Prostate gland (tissue), 2 donors: ENCODE measurements at places on chromosomes 2 and 18.

DNA sequence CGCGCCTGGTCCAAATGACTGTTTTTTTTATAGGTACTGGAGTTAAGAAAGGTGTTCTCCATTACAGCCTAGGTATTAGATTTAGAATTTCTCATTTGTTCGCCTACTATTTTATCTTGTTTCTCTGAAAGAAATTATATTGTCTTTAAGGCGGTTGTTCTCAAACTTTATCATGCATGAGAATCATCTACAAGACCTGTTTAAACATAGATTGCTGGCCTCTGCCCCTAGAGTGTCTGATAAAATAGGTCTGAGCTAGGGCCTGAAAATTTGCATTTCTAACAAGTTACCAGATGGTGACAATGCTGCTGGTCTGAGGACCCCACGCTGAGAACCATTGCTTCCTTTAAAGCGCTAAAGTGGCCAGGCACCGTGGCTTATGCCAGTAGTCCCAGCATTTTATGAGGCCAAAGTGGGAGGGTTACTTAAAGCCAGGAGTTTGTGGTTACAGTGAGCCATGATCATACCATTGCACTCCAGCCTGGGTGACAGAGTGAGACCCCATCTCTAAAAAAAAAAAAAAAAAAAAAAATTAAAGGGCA, 34.0 kb upstream of the RNF138 start:
- no peak overlapping the region for H3K27ac ChIP-seq
- H3K27me3 ChIP-seq: no peaks in the 10 kb centered on the region
- no peaks in the 10 kb centered on the region for H3K36me3 ChIP-seq
- no peak for DNase-seq
- H3K4me3 ChIP-seq: no peak overlapping the region

GRCh38 chr18:48122376-48122775, 191.9 kb upstream of the SMAD2 start:
- no peak overlapping the region for H3K4me3 ChIP-seq
- no peak for DNase-seq
- H3K27me3 ChIP-seq: no peaks in the 10 kb centered on the region
- peaks cover 3% of the 10 kb centered on the region for H3K4me1 ChIP-seq
- H3K27ac ChIP-seq: no peak overlapping the region

- no peak overlapping the region for H3K27ac ChIP-seq
- H3K27me3 ChIP-seq: no peaks in the 10 kb centered on the region
- H3K36me3 ChIP-seq: no peaks in the 10 kb centered on the region
- DNase-seq: no peak
Observed at GRCh38 chr2:23806201-23806600, 120.7 kb downstream of the ATAD2B start.

DNA sequence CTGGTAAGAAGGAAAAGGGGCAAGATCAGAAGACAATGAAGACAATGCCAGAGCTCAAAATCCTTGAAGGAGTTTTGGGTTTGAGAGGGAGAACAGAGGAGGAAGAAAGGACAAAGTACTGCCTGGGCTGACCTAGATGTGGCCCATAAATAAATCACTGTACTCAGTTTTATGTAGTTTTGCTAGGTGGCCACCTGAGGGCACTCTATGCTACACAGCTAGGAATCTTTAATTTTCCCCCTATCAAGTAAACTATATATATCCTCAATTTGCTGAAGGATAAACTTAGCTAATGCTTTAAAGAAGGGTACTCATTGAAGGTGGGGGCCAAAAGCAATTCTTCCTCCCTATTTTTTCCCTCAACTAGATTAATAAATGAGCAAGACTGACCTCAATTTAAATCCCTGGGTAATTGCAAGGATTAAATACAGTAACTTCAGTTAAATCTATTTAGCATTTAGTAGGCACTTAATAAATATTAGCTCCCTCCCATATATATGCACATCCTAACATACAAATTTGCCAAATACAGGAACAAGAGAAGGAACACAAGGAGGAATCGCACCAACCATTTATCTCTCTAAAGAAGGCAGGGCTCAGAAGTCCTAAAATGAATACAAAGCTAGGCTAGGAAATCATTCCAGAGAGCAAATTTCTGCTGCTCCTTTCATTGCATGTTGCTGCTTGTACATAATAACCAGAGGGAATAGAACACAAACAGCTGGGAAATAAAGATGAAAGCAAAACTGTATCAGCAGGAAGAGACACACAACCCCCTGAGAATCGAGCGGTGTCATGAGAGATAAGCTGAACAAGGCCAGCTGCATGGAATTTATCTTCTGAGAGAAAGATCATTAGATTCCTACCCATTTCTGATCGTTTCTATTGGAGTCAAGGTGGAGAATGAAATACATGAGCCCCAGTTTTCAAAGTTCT, 540.1 kb downstream of the NRXN1 start:
- no peaks in the 10 kb centered on the region for H3K4me1 ChIP-seq
- no peak overlapping the region for H3K27ac ChIP-seq
- no peaks in the 10 kb centered on the region for H3K27me3 ChIP-seq
- DNase-seq: peak; percentile 19

- H3K4me1 ChIP-seq: no peaks in the 10 kb centered on the region
- H3K27ac ChIP-seq: no peak overlapping the region
- no peak for DNase-seq
- H3K4me3 ChIP-seq: no peak overlapping the region
- H3K36me3 ChIP-seq: no peaks in the 10 kb centered on the region
Observed at GRCh38 chr2:221204699-221205098, 367.4 kb downstream of the EPHA4 start.

- no peaks in the 10 kb centered on the region for H3K27me3 ChIP-seq
- no peaks in the 10 kb centered on the region for H3K36me3 ChIP-seq
- no peak for DNase-seq
- H3K4me3 ChIP-seq: no peak overlapping the region
- H3K4me1 ChIP-seq: no peaks in the 10 kb centered on the region
Observed at GRCh38 chr2:119574864-119575263, 30.6 kb downstream of the CFAP221 start.

- no peaks in the 10 kb centered on the region for H3K36me3 ChIP-seq
- H3K27ac ChIP-seq: no peak overlapping the region
- H3K27me3 ChIP-seq: no peaks in the 10 kb centered on the region
- no peak for DNase-seq
- H3K4me1 ChIP-seq: no peaks in the 10 kb centered on the region
- no peak overlapping the region for H3K4me3 ChIP-seq
Observed at GRCh38 chr2:17975401-17975800, 96.9 kb downstream of the KCNS3 start.

DNA sequence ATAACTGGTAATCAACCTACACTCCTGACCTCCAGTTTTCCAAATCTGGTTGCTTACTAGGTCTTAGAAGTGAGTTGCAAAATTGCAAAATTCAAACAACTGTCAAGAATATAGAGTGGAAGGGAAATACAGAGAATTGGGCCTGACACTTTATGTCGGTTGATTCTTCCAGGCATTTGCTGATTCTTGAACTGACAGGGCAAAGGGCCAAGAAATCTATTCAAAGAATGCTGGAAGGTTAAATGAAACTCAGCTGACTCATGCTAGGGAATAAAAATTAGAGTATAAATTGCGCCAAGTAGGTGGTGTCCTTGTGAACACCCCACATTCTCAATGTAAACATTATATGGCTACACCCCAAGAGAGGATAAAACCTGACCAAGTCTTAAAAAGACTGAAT, 21.5 kb upstream of the ZSCAN30 start:
- H3K4me1 ChIP-seq: no peaks in the 10 kb centered on the region
- no peaks in the 10 kb centered on the region for H3K27me3 ChIP-seq
- no peak overlapping the region for H3K4me3 ChIP-seq
- H3K27ac ChIP-seq: no peak overlapping the region
- no peak for DNase-seq

GRCh38 chr2:68018727-68019126, 44.1 kb downstream of the C1D start:
- no peak for DNase-seq
- no peak overlapping the region for H3K27ac ChIP-seq
- no peaks in the 10 kb centered on the region for H3K27me3 ChIP-seq
- H3K4me3 ChIP-seq: no peak overlapping the region

- no peak for DNase-seq
- H3K4me1 ChIP-seq: no peaks in the 10 kb centered on the region
Observed at GRCh38 chr2:212385241-212385640, 153.4 kb downstream of the ERBB4 start.

GRCh38 chr2:238459081-238459629, 32.4 kb downstream of the ASB1 start:
- no peaks in the 10 kb centered on the region for H3K27me3 ChIP-seq
- H3K36me3 ChIP-seq: no peaks in the 10 kb centered on the region
- H3K4me3 ChIP-seq: no peak overlapping the region

GRCh38 chr2:179622635-179623300, 238.6 kb downstream of the ZNF385B start:
- no peak for DNase-seq
- no peak overlapping the region for H3K4me3 ChIP-seq
- H3K27ac ChIP-seq: no peak overlapping the region
- no peaks in the 10 kb centered on the region for H3K36me3 ChIP-seq

- H3K4me1 ChIP-seq: no peaks in the 10 kb centered on the region
- H3K27ac ChIP-seq: no peak overlapping the region
- no peaks in the 10 kb centered on the region for H3K36me3 ChIP-seq
- H3K4me3 ChIP-seq: no peak overlapping the region
- H3K27me3 ChIP-seq: no peaks in the 10 kb centered on the region
Observed at GRCh38 chr18:8813611-8814010, 108.3 kb downstream of the MTCL1 start.

DNA sequence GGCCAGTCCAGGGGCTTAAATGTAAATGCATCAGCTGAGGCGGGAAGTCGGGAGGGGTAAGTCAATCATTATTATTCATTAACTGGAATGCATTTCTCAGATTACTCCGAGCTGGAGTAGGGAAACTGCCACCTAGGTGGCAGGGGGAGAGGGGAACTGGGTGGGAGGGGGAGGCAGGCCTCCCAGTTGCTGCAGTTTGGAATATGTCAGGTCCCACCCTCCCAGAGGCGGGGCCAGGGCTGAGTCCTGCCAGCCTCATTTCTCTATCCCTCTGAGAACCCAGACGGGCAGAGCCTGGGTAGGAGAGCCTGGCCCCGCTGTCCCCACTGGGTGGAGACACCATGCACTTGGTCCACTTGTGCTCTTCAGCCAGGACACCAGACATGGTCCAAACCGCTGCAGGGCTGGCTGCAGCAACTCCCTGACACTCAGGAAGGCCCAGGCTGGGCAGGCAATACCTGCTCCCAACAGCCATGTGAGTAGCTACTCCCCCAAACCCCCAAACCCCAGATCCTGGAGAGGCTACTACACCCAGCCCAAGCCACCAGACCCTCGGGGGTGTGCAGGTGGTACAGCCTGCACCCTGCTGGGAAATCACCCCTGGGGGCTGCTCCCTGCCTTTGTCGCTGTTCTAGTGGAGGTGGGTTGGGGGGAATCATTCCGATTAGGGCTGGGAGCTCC, at the start of gene GPBAR1:
Gene GPBAR1 (plus strand): TSS at position 274 of the 681 bp plus-strand sequence. CDS start 1,710 bp downstream, outside the sequence.
- H3K4me3 ChIP-seq: no peak within 1 kb of the TSS
- no peak for DNase-seq
- no peaks in the 10 kb centered on the region for H3K27me3 ChIP-seq
- H3K36me3 ChIP-seq: peaks cover 13% of the 10 kb centered on the region
- H3K4me1 ChIP-seq: no peaks in the 10 kb centered on the region

DNA sequence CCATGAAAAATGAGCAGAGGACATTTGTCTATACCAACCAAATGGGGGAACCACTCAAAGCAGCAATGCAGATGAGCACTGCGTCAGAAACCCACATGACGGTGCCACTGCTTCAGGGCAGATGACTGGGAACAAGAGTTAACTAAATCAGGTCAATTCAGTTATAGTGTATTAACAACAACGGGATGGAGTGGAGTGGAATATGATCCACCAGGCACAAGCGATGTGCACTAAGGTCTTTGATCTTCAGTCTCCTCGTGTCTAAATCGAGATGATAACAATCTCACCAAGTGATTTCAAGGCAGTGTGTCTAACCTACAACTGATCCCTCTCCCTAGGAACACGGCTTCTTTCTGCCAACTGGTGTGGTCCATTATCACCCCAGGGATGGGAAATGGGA, 269.0 kb downstream of the RAD51AP2 start:
- no peaks in the 10 kb centered on the region for H3K36me3 ChIP-seq
- H3K4me1 ChIP-seq: no peaks in the 10 kb centered on the region
- H3K27ac ChIP-seq: no peak overlapping the region
- no peak for DNase-seq
- H3K27me3 ChIP-seq: no peaks in the 10 kb centered on the region

DNA sequence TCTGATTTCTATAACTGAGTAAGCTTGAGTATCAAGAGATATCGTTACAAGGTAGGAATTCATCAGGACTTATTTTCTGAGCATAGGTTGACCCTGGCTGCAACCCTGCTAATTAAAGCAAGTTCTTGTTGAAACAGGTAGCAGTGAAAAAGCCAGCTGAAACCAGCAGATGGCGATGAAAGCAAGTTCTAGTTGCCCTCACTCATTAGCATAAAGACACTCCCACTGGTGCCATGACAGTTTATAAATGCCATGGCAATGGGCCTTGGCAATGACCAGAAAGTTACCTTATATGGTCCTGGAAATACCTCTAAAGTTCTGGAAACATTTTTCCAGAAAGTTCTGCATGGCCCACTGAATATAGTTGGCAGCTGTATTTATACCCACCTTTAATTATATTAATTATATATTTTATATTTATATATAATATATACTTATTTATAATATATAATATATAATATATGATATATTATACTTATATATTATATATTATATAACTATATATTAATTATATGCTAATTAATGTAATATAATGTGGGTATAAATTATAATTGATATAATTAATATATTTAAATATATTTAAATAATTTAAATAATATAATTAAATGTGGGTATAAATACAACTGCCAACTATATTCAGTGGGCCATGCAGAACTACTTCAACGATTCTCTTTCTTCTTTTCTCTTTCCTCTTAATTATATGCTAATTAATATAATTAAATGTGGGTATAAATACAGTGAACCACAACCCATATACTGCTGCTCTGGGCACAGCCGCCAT, 188.0 kb downstream of the CDH7 start:
- no peaks in the 10 kb centered on the region for H3K36me3 ChIP-seq
- no peak overlapping the region for H3K27ac ChIP-seq
- no peak for DNase-seq
- H3K4me1 ChIP-seq: no peaks in the 10 kb centered on the region

- no peaks in the 10 kb centered on the region for H3K4me1 ChIP-seq
- H3K27me3 ChIP-seq: no peaks in the 10 kb centered on the region
- DNase-seq: no peak
- no peak overlapping the region for H3K4me3 ChIP-seq
- no peaks in the 10 kb centered on the region for H3K36me3 ChIP-seq
Observed at GRCh38 chr2:149442346-149442745, 112.0 kb downstream of the LYPD6 start.

- H3K4me3 ChIP-seq: no peak overlapping the region
- H3K27me3 ChIP-seq: no peaks in the 10 kb centered on the region
- H3K36me3 ChIP-seq: no peaks in the 10 kb centered on the region
- DNase-seq: no peak
Observed at GRCh38 chr2:39787950-39788349, 8.9 kb upstream of the THUMPD2 start.
